Sigmoid colon (tissue), 7 donors: ENCODE measurements at places on chromosomes 7 and 10. TPM values are rescaled to one million over a fixed set of nuclear protein-coding genes. Genes with fewer than 3 reads are reported as not detected.

DNA sequence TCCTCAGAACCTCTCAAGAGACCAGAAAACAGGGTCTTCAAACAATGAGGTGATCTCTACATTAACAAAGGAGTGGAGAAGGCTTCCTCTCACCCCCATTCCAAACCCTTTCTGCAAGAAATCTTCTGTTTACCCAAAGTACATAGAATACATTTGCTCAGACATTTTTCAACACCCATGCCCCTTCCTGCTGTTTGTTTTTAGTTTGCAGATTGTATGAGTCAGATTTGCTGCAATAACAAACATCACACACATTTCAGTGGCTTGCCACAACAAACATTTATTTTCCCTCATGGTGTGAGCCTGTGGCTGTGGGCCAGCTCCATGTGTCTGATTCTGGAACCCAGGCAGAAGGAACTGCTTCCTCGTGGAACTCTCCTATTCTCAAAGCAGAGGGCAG is 68.2 kb upstream of the BAIAP2L1 start:
- peaks cover 5% of the 10 kb centered on the region for H3K4me1 ChIP-seq
- H3K27me3 ChIP-seq, result peaks cover 41% of the 10 kb centered on the region
- no peak for DNase-seq
- no peaks in the 10 kb centered on the region for H3K36me3 ChIP-seq

GRCh38 chr10:54081950-54082349 is 719.1 kb downstream of the PCDH15 start:
- H3K4me3 ChIP-seq, result no peak overlapping the region
- no peaks in the 10 kb centered on the region for H3K4me1 ChIP-seq
- H3K27ac ChIP-seq, result no peak overlapping the region
- DNase-seq, result no peak
- no peaks in the 10 kb centered on the region for H3K27me3 ChIP-seq

GRCh38 chr10:4839353-4839752 is 13.3 kb downstream of the AKR1E2 start:
- H3K4me1 ChIP-seq, result peaks cover 13% of the 10 kb centered on the region
- H3K27me3 ChIP-seq, result no peaks in the 10 kb centered on the region
- H3K27ac ChIP-seq, result no peak overlapping the region
- H3K4me3 ChIP-seq, result no peak overlapping the region
- peaks cover 8% of the 10 kb centered on the region for H3K36me3 ChIP-seq
- no peak for DNase-seq

DNA sequence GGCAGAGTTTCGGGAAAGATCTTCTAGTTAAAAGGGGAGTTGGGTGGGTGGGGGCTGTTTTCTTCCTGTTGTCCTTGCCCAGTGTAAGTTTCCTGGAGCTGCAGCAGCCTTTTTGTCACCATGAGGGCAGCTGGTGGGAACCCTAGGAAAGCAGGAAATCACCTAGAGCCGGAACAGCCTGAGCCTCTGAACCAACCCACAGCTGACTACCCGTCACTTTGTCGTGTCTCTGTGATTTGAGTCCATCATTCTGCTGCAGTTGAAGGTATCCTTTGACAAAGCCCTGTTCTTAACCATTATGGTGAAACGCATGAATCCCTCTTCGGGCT is 1.2 kb upstream of the C10orf143 start:
- no peaks in the 10 kb centered on the region for H3K27me3 ChIP-seq
- no peak for DNase-seq
- peaks cover 25% of the 10 kb centered on the region for H3K4me1 ChIP-seq
- peak overlapping the region; percentile 88 for H3K27ac ChIP-seq
- peak overlapping the region; percentile 82 for H3K4me3 ChIP-seq
- no peaks in the 10 kb centered on the region for H3K36me3 ChIP-seq

Gene SYNPO2L
- total RNA-seq, result not detected

Gene IDE
- total RNA-seq, result 32.9 TPM

Gene FAM25C
- total RNA-seq, result not detected

Gene PLAU
- 3.6 TPM for total RNA-seq
